ENCODE measurements at places on chromosomes 16 and 17.

GRCh38 chr17:77772461-77772897, 186.0 kb upstream of the TNRC6C start:
- DNase-seq: peak; percentile 75

DNA sequence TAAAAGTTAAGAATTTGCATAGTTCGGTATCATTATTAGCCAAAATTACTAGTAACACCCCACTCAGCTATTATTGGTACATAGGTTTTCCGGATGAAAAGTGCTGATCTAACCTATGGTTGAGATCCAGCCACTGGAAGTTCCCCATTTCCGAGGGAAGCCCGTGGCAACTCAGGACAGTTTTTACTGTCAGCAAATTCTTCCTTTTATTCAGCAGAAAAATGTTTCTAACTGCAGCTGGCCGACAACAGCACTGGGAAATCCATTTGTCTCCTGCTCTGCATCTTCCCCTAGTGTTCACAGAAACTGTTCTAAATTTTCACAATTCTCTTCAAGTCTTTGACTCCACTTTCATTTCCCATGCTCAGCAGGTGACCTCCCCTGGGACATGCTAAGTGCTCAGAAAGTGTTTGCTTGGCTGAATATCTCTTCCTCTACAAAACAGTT, 15.5 kb upstream of the MMD start:
- DNase-seq: no peak

DNA sequence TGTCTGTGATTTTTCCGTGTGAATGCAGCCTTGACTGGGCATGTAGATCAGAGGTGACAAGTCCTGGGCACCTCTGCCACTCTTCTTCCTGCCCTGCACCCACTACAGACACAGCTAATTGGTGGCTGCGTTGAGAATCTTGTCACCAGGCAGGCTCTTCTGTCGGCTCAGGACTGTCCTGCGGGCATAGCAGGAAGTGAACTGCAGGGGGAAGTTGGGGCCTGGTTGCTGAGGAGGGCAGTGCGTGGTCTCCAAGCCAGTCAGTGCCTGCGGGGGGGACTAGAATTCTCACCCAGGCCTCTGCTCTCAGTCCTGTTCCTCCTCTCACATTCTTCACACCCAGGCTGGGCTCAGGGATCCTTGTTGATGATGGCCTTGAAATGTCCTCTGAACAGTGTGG, 50.5 kb downstream of the JPH3 start:
- no peak for DNase-seq

- DNase-seq: no peak
Measured at GRCh38 chr16:65641049-65641761, 519.3 kb upstream of the CDH11 start.

GRCh38 chr17:77826132-77826873, 132.2 kb upstream of the TNRC6C start:
- no peak for DNase-seq

DNA sequence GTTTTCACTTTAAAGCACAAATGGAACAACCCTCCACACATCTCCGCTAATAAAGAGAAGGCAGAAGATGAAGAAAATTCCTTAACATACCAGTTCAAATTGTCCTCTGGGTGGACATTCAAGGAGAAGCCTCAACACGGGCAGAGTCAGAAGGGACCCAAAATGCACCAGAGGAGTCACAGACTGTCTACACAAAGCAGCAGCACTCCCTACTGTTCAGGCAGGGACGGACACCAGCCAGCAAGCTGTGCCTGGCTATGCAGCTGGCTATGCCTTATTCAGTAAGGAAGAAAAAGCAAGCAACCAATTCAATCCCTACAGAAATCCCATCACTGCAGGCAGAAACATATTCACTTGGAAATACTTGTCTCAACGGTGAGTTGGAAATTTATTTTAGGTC, 8.1 kb downstream of the DNAJC7 start:
- DNase-seq: no peak

- no peak for DNase-seq
Measured at GRCh38 chr16:84040823-84041820, 1.5 kb downstream of the SLC38A8 start.

- DNase-seq: no peak
Measured at GRCh38 chr17:32335046-32335445, 6.9 kb downstream of the C17orf75 start.

- no peak for DNase-seq
Measured at GRCh38 chr17:51651513-51652298, 391.4 kb downstream of the UTP18 start.

GRCh38 chr16:3026003-3026378, 2.2 kb downstream of the THOC6 start:
- no peak for DNase-seq

DNA sequence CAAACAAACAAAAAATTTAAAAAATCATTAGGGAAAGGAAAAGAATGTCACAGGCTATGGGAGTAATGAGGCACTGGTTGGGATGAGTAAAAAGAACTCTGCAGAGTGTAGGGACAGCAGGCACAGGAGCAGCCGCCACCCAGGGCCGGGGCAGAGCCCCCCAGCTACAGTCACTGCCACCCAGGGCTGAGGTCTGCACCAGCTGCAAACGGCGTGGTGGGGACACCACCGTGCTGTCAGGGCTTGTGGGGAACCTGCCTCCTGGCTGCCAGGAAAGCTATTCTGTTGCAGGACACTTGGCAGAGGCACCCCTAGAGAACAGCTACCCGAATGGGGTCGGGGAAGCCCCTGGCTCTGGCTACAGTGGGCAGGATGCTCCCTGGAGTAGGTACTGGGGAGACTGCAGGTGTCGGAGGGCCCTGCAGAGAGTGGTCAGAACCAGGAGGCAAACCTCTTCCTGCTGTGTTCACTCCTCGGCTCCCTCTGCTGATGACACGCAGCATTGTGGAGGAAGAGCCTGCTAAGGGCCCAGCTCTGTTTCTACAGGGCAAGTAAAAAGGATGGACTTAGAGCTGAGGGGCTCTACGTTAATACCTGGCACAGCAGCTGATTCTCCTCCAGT, 32.3 kb upstream of the CAPN15 start:
- no peak for DNase-seq

GRCh38 chr17:77098884-77099545, 41.8 kb upstream of the SEC14L1 start:
- DNase-seq: no peak

DNA sequence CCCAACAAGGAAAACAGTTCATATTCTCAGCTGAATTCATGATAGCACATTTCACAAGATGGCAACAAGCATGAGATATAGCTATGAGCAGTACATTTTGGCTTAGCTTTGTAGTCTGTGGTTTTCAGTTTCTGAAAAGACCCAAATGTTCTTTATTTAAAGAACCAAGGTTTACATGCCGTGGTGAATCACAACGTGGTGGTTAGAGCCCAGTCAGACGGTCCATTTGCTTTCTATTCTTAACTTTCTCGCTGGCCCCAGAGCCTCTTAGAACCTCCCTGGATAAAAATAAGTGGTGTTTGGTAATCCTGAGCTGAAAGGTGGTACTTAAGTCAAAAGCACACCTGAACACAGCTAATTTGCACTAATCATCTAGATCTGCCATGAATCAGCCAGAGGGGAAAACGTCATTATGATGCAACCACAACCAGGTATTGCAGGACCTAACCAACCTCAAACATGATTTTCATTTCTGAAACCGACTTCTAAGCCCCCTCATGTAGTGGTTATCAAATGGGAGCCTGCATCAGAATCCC, 18.6 kb upstream of the HAPSTR1 start:
- DNase-seq: no peak

DNA sequence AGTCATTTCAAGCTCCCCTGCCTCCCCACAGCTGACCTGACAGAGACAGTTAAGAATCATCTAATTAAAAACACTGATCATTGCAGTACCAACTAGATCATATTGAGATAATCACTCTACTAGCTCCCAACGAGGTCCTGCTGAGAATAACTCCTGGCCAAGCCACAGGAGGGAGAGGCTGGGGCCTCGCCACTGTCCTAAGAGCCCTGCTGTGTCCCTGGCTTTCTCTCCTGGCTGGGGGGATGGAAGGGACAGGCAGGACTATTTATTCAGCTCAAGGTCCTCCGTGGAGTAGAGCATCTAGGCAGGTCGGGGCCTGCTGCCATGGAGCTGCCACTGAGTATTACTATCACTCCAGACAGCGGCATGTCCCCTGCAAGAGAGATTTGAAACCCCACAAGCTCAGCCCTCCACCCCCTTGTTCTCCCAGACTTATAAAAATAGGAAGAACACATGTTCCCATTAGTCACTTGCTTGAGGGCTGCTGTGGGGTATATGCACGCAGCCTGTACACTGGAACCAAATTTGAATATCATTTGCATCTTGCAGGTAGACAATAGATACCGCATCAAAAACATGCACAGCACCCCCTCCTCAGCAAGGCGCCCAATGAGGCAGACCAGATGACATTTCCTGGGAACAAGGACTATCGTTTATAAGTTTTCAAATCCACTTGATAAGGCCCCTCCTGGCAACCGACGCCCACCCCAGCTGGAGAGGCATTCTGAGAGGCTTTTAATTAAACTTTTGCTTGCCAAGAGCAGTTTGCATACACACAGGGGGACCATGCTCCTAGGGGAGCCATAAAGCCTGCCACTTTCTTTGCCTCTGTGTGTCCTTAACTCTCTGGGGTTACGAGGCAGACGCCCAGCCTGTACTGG, 385.2 kb upstream of the ZFHX3 start:
- DNase-seq: no peak
